Motor neuron (in vitro differentiated cells): ENCODE measurements at places on chromosomes 11 and 22.
A peak's percentile ranks its signal among the peaks of the same experiment; 100 is the strongest.

- ATAC-seq: no peak
Measured at GRCh38 chr22:44437216-44438055, 60.6 kb downstream of the RTL6 start.

DNA sequence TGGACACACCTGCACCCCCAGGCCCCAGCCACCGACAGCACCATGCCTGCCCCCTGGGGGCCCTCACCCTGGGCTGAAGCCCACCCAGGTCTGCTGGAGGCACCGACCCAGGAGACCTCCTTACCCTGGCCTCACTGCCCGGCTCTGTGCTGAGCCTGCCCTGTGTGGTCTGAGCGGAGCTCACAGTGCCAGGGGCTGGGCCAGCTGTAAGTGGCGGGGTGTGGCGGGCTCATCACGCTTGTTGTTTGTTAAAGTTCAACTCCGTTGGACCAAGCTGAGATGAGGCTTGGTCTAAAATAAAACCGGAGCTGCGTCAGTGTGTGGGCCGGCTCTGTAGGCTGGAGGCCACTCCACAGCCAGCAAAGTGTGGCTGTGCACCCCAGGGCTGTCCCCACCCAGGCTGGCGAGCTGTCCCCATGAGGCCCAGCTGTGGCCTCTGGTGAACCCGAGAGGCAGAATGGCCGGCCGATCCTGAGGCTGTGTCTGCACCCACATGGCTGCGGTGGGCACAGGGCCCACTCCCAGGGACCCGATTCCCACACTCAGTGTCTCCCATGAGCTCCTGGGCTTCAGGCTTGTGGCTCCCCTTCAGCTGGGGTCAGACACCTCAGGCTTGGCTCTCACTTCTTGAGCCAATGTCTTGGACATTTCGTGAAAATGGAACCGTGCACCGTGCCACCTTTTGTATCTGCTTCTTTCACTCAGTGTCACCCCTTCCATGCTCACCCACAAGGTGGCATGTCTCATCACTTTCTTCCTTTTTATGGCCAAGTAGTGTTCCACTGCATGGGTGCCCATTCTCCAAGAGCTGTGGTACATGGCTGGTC lies 137.9 kb downstream of the CTTN start:
- no peak for ATAC-seq

- peak; percentile 91 for ATAC-seq
Measured at GRCh38 chr11:31106968-31107576, 262.5 kb downstream of the DCDC1 start.

GRCh38 chr11:61754534-61755482 lies 2.4 kb downstream of the MYRF start:
- no peak for ATAC-seq

DNA sequence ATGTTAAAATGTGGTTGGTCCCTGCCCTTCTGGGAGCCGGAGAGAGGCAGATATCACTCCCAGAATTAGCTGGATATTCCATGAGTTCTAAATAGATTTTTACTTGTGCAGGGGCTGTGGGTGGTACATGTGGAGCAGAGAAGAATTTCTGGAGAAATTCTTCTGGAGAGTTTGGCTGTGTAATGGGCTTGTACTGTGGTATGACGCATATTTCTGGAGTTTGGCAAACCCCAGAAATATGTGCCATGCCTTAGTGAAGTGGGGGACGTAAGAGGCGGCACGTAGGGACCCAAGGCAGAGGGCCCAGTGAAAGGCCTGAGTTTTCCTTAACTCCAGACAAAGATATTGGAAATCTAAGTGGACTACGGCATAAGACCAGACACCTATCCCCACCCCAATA lies 51.3 kb upstream of the TBCEL start:
- no peak for ATAC-seq

GRCh38 chr11:61973476-61974162 lies 6.2 kb upstream of the FTH1 start:
- ATAC-seq: no peak

DNA sequence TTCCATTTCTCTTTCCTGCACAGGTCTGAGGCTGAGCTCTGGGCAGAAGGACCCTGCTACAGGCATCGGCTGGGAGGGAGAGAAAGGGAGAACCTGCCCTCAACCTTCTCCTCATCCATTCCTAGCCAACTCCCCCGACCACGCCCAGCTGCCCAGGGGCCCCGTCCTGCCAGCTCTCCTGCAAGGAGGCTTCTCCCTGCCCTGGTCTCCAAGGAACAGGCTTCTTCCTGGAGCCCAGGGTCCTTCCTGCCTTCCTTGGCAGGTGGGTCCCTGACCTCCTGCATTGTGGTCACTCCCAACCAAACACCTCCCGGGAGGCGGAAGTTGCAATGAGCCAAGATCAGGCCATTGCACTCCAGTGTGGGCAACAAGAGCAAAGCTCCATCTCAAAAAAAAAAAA lies 12.5 kb upstream of the HMOX1 start:
- ATAC-seq: no peak

DNA sequence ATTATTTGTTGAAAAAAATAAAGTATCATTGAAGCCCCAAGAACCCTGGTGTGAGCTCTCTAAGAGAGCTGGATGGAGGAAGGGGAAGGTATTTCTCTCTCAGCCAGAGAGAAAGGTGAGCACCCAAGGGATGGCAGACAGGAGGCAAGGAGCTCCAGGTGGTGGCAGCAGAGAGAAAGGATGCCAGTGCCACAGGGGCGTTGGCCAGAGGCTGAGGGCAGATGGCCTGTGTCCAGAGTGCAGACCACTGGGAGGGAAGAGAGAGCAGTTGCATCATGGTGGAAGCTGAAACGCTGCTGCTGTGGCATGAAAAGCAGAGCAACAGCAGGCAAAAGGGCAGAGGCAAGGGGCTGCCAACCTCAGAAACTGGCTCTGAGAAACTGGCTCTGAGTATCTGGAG lies 8.5 kb downstream of the SPON1 start:
- ATAC-seq: no peak

GRCh38 chr11:68751331-68751856 lies at the start of gene TESMIN:
TESMIN (minus strand) TSS chr11:68751520; CDS start chr11:68750660, 860 bp downstream.
- peak; percentile 93 for ATAC-seq

DNA sequence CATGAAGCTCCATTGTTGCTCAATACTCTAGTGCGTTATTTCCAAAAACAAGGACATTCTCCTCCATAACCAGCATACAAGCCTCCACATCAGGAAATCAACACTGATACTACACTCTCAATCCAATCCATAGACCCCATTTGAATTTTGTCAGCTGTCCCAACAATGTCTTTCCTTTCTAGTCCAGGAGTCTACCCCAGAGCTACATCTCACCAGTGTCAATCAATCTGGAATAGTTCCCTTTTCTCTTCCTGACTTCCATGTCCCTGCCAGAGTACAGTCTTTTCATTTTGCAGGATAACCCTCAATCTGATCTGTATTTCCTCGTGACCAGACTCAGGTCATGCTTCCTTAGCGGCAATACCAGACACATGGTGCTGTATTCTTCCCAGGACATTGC lies 43.0 kb downstream of the TCF20 start:
- no peak for ATAC-seq

DNA sequence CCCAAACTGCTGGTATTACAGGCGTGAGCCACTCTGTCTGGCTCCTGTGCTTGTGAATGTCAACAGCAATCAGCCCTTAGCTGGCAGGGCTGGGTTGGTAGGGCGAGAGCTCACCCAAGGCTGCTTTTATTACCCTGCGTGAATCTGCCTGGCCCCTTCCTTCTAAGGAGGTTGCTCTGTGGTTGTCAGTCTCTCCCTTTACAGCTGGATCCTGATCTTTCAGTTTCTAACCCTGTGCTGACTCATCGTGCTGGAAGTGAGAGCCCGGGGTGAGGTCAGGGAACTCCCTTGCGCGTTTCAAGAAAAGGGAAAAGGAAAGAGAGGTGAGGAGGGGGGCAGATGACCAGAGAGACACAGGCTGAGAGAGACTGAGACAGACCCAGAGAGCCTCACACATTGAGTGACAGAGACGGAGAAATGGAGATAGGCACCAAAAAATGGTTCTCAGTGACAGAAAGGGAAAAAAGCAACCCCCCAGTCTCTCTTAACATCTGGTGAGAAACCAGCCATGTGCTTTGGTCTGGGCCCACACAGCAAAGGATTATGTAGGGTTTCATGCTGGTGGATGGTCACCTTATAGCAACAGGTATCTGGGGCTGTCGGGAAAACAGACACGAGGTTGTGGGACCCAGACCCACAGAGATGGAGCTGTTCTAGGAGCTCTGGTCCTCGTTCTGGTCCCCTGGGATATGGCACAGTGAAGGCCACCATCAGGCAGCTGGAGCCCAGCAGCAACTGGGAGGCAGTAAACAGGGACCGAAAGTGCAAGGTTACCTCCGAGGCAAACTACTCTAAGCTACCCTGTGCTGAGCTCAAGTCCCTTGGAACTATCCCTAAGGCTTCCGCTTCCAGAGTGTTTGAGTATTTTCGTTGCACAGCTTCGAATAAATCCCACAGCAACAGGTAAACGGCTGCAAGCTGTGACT lies 2.5 kb downstream of the TCN2 start:
- peak; percentile 80 for ATAC-seq
